PC-3 (cell line): ENCODE measurements at places on chromosomes 1 and 21. TPM values are rescaled to one million over a fixed set of nuclear protein-coding genes. Genes with fewer than 3 reads are reported as not detected.

GRCh38 chr1:46137916-46138315 lies 5.5 kb upstream of the PIK3R3 start:
- no peak overlapping the region for H3K4me3 ChIP-seq
- DNase-seq = no peak
- H3K4me1 ChIP-seq = peaks cover 31% of the 10 kb centered on the region

DNA sequence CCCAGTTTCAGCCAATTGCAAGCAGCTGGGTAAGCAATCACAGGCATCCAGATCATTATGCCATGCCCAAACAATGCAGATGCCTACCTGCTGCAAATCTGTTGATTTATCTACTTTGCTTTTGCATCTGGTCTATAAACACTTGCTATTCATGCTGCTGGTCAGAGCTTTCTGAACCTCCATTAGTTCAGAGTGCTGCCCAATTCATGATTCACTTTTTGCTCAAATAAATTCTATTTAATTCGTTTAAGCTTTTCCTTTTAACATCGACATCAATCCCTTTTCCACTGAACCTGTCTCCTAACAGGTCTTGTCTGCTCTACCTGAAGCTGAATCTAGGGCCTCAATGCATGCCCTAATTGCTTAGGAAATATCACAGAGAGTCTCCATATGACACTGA lies 99.4 kb upstream of the C1orf87 start:
- H3K4me1 ChIP-seq = peaks cover 9% of the 10 kb centered on the region; the same call in 1 of the 2 replicates
- no peaks in the 10 kb centered on the region for H3K27me3 ChIP-seq
- H3K27ac ChIP-seq = no peak overlapping the region
- H3K36me3 ChIP-seq = no peaks in the 10 kb centered on the region
- DNase-seq = no peak

GRCh38 chr1:181778640-181779260 lies 282.8 kb downstream of the ZNF648 start:
- no peaks in the 10 kb centered on the region for H3K36me3 ChIP-seq
- H3K4me3 ChIP-seq = no peak overlapping the region
- no peak for DNase-seq
- no peaks in the 10 kb centered on the region for H3K4me1 ChIP-seq

Gene FAM110D
- not detected in 2 replicates for total RNA-seq

- peak overlapping the region; percentile 56 for H3K27ac ChIP-seq
- peaks cover 46% of the 10 kb centered on the region for H3K4me1 ChIP-seq
- peaks cover 34% of the 10 kb centered on the region for H3K36me3 ChIP-seq
- H3K4me3 ChIP-seq = no peak overlapping the region
- no peaks in the 10 kb centered on the region for H3K27me3 ChIP-seq
- peak; percentile 94 for DNase-seq
Observed at GRCh38 chr1:37537378-37537777, 16.7 kb downstream of the SNIP1 start.

Gene F13B
- not detected in 2 replicates for total RNA-seq

DNA sequence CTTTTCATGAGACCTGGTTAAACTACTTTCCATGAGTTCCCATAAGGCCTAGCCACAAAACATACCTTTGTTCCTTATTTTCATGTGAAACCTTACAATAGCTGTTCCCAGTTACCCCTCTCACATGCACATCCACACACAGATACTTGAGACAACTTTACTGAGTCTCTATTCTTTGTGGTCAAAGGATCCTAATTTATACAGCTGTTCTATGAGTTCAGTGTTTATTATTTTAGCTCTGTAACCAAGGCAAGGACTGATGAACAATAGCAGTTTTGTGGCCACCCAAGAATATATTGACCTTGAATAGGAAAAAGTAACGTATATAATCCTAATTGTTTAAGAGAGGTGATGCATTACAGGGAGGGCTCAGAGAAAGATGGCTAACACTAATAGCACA lies 160.5 kb upstream of the CACYBP start:
- no peak overlapping the region for H3K4me3 ChIP-seq
- no peak overlapping the region for H3K27ac ChIP-seq
- H3K36me3 ChIP-seq = no peaks in the 10 kb centered on the region
- no peak for DNase-seq

DNA sequence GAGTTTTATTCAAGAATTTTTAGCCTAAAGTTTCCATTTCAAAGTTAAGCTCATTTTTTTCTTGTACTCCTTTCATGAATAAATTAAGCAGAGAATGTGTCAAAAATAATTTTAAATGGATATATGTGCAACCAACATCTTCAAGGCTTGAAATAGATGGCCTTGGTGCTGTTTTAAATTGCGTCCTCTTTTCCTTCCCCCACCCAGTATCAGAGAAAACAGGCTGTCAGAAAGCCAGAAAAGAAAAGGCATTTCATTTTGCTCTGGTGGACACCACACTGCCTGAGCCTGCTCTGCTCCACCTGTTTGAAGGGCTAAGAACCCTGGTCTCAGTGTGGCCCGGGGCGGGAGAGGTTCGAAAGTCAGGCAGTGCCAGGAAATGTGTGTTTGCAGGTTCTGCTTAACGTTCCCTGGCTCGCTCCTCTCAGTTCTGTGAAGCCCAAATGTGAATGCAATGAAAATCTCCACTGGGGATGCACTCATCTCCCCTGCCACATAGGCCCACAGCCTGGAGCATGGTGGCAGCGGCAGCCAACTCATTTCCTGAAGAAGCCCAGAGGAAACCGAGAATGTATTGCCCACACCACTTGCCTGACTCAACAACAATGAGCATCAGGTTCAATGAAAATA lies 134.4 kb downstream of the SDCCAG8 start:
- no peak overlapping the region for H3K27ac ChIP-seq
- no peaks in the 10 kb centered on the region for H3K27me3 ChIP-seq
- H3K36me3 ChIP-seq = no peaks in the 10 kb centered on the region
- H3K4me3 ChIP-seq = no peak overlapping the region
- no peak for DNase-seq
- no peaks in the 10 kb centered on the region for H3K4me1 ChIP-seq

- H3K27ac ChIP-seq = no peak overlapping the region
- DNase-seq = no peak
- peaks cover 3% of the 10 kb centered on the region; the same call in 1 of the 2 replicates for H3K27me3 ChIP-seq
- no peaks in the 10 kb centered on the region for H3K4me1 ChIP-seq
- H3K36me3 ChIP-seq = no peaks in the 10 kb centered on the region
- no peak overlapping the region for H3K4me3 ChIP-seq
Observed at GRCh38 chr1:18134324-18135046, 26.9 kb downstream of the IGSF21 start.

DNA sequence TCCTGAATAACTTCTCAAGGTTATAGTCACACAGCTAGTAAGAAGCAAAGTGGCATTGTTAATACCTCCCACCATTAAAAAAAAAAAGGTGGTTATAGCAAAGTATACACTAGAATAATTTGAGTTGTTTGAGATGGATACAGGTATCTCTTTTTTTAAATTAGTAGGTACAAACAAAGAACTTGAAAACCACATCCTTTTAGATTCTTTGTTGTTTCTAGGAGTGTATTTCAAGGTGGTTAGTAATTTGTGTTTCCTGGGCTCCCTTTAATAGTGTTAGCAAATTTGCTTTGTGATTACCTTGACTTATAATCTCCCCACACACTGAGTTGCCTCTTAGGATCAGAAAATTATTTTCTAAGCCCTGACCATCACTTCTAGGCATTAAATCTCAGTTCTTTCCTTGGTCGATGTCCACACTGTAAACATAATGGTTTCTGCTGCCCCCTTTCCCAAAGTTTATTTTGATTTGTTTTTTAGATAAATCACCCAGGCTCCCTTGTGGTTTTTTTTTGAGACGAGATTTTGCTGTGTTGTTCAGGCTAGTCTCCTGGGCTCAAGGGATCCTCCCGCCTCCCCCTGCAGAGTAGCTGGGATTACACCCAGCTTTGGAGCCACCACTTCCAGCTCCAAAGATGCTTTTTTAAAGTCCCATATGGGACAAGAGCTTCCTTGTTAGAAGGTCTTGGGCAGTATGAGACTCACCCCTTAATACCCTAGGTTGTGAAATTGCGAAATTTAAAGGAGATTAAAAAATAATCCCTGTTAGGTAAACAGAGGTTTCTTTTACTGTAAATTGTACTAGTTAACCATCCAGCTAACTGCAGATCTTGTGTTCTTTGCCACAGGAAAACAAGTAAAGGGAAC lies 6.2 kb downstream of the AKIRIN1 start:
- H3K27ac ChIP-seq = no peak overlapping the region
- no peaks in the 10 kb centered on the region for H3K27me3 ChIP-seq
- H3K4me1 ChIP-seq = peaks cover 8% of the 10 kb centered on the region
- peaks cover 52% of the 10 kb centered on the region for H3K36me3 ChIP-seq
- no peak overlapping the region for H3K4me3 ChIP-seq

Gene PDC
- total RNA-seq = not detected in 2 replicates

DNA sequence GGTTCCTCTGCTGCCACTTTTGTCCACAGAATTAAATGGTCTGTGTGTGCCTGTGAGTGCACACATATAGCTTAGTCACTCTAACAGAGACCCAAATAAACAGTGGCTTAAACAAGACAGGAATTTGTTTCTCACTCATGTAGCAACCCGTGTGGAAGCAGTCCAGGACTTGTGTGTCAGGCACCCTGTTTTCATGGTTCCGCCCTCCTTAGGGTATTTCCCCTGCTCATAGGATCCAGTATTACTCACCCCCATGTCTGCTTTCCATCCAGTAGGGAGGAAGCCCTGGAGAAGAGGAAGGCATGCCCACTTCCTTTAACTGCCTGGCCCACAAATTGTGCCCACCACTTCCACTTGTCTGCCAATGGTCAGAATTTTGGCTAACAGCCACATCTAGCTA lies 41.3 kb upstream of the TACSTD2 start:
- peaks cover 34% of the 10 kb centered on the region for H3K4me1 ChIP-seq
- H3K27ac ChIP-seq = peak overlapping the region; percentile 60
- H3K27me3 ChIP-seq = no peaks in the 10 kb centered on the region
- DNase-seq = peak; percentile 91
- H3K36me3 ChIP-seq = no peaks in the 10 kb centered on the region

Gene HS2ST1
- 13.8 and 15.3 TPM in 2 replicates for total RNA-seq

GRCh38 chr1:98674075-98674781 lies 12.7 kb downstream of the SNX7 start:
- H3K4me3 ChIP-seq = no peak overlapping the region
- no peaks in the 10 kb centered on the region for H3K27me3 ChIP-seq
- H3K4me1 ChIP-seq = peaks cover 10% of the 10 kb centered on the region

- H3K27me3 ChIP-seq = no peaks in the 10 kb centered on the region
- H3K4me1 ChIP-seq = peaks cover 28% of the 10 kb centered on the region
- DNase-seq = peak; percentile 96
- H3K27ac ChIP-seq = peak overlapping the region; percentile 76
- no peaks in the 10 kb centered on the region for H3K36me3 ChIP-seq
Observed at GRCh38 chr21:36976882-36977651, 10.6 kb upstream of the HLCS start.
